ENCODE measurements at places on chromosomes 16 and 17. TPM values are rescaled to one million over a fixed set of nuclear protein-coding genes. Genes with fewer than 3 reads are reported as not detected.

Gene OR1G1
- not detected for total RNA-seq

Gene SLC5A2
- total RNA-seq = not detected

Gene PLD6
- total RNA-seq = 7.6 TPM

Gene HS3ST3A1
- 1.0 TPM for total RNA-seq

Gene MARCHF10
- 2.1 TPM for total RNA-seq

Gene PMFBP1
- total RNA-seq = 0.36 TPM

Gene TBC1D3G
- not detected for total RNA-seq

Gene STXBP4
- 22.2 TPM for total RNA-seq
